ENCODE measurements at places on chromosomes 11 and 22.

- DNase-seq = no peak
Observed at GRCh38 chr11:120147094-120147949, 9.4 kb upstream of the TRIM29 start.

- DNase-seq = no peak
Observed at GRCh38 chr11:70948855-70949531, 303.4 kb downstream of the SHANK2 start.

DNA sequence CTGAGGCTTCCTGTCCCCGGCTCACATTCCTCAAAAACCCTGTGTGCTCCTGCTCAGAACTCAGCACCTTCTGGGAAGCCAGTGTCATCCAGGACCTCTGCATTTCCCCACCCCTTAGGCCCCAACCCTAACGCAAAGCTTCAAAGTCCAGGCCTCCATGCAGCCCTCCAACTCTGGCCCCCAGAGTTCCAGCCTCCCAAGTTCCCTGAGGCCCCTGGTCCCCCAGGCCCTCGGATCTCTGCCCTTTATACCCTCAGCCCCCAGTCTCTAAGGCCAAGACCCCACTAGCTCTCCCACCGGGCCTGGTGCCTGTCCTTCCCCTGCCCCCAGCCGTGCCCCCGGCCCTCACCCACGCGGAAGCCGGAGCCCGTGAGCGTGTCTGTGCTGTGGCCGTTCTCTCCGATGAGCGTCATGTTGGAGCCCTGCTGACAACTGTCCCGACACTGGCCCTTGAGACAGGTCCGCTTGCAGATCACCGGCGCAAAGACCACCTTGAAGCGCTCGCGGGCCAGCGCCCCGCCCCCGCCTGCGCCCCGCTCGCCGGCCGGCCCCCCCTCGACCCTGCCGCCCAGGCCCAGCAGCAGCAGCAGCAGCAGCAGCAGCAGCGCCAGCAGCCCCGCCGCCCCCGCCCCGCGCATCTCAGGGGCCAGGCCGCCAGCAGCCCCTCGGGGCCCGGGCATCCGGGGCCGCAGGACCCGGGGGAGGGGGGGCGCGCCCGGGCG lies 718 bp downstream of the LTBP3 start:
- no peak for DNase-seq

DNA sequence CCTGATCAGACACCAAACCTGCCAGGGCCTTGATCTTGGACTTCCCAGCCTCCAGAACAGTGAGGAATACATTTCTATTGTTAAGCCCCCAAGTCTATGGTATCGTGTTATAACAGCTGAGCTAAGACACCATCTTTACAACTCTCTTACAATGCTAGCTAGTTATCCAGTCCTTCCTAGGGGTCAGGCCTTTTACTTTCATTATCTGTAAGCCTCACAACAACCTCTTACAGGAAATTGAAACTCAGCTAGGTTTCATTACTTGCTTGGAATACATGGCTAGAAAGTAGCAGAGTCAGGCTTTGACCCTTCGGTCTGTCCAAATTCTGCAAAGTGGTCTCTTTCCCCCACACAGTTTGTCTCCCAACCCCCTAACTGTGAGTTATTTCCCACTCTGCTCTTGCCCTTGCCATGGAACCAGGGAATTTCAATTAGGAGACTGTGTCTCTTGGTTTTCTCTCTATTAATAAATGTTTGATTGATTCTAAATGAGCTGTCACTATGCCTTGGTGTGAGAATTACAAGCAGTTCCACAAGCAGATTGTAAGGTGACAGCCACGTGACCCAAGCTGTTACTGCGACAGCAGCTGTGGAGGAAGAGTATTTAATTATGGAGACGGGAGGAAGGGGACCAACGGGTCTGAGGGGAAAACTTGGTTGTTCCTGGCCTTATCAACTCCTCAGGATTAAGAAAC lies 38.4 kb upstream of the CLMP start:
- DNase-seq = no peak

GRCh38 chr11:59659981-59660380 lies 8.9 kb downstream of the PATL1 start:
- no peak for DNase-seq

- DNase-seq = no peak
Observed at GRCh38 chr11:115616971-115617370, 112.8 kb upstream of the CADM1 start.

GRCh38 chr11:44760477-44760872 lies 33.7 kb downstream of the TSPAN18 start:
- DNase-seq = no peak

GRCh38 chr11:71218789-71219499 lies 33.4 kb downstream of the SHANK2 start:
- no peak for DNase-seq

DNA sequence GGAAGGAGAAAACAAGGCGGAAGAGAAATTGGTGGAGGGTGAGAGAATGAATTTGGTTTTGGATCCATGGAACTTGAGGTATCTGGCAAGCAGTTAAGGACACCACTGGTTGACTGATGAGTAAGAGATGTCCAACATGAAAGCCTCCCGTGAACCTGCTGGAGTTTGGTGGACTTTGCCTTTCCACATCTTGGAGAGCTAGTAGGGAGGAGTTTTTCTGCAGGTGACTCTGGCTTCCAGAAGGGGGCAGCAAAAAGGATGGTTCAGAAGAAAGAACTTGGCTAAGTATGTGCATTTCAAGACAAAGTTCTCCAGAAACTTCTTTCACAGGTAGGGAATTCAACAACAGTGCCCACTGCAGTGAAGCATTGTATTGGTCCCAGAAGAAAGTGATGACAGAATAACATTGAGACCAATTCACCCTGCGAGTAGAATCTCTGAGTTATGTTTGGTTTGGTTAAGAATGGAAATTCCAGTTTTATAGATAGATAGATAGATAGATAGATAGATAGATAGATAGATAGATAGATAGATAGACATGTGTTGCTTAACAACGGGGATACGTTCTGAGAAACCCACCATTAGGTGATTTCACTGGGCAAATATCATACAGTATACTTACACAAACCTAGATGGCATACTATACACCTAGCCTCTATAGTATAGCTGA lies 28.5 kb downstream of the DCDC1 start:
- no peak for DNase-seq

GRCh38 chr11:93123351-93123898 lies 74.4 kb downstream of the SLC36A4 start:
- no peak for DNase-seq

GRCh38 chr11:27717801-27718229 lies 17.6 kb upstream of the BDNF start:
- DNase-seq = no peak

DNA sequence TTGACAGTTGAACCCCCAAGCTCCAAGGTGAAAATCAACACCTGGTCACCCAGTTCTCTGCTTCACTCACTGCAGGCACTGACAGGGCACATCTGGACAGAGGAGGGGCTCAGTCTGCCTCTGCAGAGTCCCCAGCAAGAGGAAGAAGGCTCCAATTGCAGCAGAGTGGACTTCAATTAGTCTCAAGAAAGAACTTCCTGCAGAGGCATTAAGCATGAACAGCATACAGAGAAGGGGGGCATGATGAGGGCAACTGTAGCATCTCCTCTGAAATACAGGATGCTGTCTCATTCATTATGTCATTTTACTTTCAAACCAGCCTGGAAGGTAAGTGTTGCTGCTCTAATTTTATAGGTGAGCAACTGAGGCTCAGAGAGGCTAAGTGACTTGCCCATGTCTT lies 11.1 kb downstream of the GDPD5 start:
- no peak for DNase-seq

GRCh38 chr22:24584871-24585411 lies 7.9 kb downstream of the LRRC75B start:
- no peak for DNase-seq

DNA sequence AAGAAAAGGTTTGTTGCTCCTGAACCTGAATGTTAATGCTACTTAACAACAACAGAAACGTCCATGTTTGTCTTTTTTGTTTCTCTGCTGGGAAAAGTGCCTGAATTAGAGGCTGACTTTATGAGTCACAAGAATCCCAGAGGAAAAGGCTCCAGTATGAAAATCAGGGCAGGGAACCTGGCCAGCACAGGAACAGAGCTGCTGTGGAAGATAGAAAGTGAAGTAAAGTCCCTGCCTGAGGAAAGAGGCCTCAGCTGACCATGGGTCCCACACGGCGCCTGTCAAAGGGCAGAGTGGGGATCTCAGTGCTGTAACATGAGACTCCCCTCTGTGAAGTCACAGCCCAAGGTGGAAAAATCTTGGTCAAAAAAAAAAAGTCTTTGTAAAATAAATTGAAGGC lies 632.3 kb upstream of the CCDC90B start:
- DNase-seq = no peak

DNA sequence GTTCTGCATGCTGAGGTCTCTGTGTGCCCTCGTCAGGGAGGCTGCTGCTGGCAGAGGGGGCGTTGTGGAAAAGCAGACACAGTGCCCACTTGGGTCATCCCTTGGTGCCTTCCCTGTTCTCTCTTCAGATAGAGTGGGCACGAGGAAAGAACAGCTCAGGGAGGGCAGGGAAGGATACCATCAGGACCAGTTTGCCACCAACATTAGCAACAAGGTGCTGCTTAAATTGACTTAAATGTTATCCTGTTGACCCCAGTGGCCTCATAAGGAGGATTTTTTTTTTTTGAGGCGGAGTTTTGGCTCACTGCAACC lies 91.2 kb downstream of the BCR start:
- no peak for DNase-seq

GRCh38 chr11:617912-618682 lies 2.3 kb upstream of the IRF7 start:
- DNase-seq = no peak

DNA sequence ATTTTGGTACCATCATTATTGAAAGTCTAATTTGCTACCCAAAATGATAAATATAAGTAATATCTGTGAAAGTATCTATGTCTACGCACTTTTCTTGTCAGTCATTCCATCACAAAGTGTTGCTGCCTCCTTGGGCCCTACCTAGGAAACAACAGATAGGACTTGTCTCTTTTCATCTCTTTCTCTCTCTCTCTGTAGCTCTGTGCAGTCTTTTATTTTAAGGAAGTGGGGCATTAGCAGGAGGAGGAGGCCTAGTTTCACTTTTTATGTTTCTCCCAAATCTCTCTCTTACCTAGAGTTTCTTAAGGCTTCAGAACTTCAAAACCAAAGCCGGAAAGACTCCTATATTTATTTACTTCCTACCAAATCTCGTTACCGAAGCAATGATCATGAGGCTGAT lies 354.8 kb upstream of the LUZP2 start:
- no peak for DNase-seq

GRCh38 chr11:116193321-116194131 lies 579.3 kb downstream of the BUD13 start:
- no peak for DNase-seq

DNA sequence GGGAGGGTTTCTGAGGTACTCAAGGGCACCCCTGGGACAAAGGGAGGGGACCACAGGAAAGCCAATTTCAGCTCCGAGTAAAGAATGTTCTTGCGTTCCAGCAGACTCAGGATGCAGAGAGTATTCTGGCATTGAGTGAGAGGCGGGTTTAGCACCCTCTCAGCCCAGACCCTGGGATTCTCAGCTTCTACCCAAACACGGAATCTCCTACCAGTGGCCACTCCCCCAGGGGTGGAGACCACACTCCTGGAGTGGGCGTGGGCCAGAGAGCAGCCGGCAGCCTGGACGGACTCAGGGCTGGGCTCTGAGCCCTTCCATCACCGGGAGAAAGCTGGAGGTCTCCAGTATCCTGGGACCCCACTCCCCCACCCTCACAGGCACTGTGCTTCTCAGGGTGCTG lies 26.1 kb upstream of the TTLL12 start:
- DNase-seq = no peak

GRCh38 chr11:45929486-45930030 lies 7.1 kb downstream of the LARGE2 start:
- no peak for DNase-seq

DNA sequence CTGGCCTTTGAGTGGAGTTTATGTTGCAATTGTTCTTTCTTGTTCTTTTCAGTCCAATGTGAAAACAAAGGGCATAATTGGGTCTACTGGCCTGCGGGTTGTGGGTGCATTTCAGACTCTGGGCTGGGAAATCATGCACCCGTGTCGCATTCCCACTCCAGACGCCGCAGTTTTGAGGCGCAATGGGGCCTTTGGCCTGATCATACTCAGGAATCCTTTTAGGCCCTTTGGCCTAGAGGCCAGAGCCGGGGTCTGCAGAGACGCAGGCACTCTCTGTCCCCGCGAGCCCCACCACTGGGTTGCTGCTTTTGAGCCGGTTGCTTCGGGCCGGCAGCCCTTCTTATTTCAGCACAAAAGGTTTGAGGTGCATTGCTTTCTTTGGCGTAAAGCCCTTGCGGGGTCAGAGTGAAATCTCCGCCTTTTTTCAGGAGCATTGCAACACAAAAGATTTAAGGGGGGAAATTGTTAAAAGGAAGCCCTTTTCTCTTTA lies 48.4 kb upstream of the DBX1 start:
- DNase-seq = no peak

DNA sequence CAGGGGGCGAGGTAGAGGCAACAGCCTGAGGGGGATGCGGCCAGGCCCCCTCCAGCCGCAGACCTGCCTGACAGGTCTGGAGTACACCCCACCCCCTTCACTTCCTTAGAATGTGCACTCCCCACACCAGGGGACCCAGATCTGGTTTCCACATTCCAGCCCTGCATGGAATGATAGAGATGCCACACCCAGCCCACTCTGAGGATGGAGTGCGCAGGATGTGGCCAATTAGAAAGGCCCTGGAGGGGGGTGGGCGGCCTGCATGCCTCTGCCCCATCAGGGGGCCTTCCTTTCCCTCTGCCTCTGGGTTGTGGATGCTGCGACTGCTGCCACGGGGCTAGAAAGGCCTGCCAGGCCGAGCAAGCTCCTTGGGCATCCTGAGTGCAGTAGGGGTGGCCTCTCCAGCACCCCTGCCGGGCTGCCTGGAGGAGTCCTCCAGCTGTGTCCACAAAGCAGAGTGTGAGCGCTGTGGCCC lies 28.2 kb upstream of the MGAT3 start:
- no peak for DNase-seq

GRCh38 chr22:48357196-48357595 lies 1470.5 kb downstream of the BRD1 start:
- DNase-seq = no peak

DNA sequence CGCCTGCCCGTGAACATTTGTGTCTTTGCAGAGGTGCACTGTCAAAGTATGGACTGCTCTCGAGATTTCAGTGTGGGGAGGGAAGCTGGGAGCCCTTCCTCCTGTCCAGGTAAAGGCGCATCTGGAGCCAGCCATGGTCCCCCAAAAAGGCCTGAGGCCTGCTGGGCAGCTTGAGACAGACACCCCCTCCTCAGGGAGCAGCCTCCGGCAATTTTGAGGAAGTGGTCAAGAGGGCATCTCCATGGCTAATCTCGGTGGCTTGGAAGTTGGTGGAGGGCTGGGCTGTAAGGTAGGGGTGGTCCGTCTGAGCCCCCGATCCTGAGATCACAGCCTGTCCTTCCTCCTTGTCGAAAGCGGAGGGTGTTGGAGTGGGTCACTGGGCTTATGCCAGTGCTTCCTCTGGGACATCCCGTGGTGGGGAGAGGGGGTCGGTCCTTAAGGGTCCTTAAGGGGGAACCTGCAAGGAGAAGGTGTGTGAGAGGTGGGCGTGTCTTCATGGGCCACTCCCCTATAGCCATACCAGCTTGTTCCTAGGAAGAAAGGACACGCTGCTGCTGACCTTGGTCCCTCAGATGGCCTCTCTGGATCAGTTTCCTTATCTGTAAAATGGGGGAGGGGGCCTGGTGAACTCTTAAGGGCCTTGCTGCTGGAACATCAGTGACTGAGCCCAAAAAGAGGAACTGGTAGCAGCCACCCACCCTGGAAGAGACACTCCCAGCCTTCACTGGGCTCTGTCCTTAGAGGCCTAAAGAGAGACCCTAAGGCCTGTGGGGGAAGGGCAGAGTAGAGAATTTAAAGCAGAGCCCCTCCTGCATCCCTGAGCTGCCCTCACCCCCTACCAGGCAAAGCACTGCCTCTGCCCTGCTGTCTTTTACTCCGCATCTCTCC lies 2.6 kb downstream of the KCNC1 start:
- no peak for DNase-seq

Measured in activated T-helper 2 cell treated with anti-CD3 and anti-CD28 coated beads, Interferon-gamma antibody, Interleukin-2, Interleukin-4, amounts not matched to agents 10 μg/mL and 5 μg/mL and 100 μg/mL, durations not matched to agents 14 hours and 24 hours and 36 hours (primary cell).